ENCODE measurements at places on chromosomes 6 and 20. TPM values are rescaled to one million over a fixed set of nuclear protein-coding genes. Genes with fewer than 3 reads are reported as not detected.

Gene TAAR8
- total RNA-seq = not detected

DNA sequence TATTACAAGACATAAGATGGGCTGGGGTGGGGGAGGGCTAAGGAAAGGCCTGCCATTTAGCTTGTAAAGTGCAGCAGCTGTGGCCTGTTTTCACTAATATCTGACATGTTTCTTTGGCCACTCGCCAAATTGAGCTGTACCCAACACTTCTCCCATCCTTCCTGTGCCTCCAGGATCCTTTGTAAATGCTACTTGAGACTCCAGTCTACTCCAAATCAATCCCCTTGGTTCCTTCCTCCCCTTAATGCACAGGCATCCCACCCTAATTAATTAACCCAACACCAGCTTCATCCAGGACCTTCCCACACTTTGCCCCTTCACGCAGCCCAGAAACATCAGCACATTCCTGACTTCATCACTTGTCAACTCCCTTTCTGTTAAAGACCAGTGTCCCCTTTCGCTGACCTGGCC is 55.0 kb upstream of the TCF21 start:
- DNase-seq = no peak
- no peaks in the 10 kb centered on the region for H3K36me3 ChIP-seq

DNA sequence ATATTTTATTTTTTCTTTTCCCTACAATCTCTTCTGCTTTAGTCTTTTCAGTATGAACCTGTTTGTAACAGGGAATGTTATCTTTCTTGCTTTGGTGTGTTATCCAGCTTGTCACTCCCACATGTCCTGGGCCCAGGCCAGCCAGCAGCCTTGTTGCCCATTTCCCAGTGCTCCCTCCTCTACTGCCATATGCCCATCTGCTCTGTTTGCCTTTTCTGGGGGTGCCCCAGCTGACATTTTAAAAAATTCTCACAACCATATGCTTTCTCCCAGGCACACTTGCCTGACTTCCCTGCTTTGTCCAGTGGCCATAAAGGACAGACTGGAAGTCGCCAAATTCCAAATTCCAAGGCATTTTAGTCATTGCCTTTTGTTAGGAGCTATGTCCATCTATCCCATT is 23.6 kb upstream of the LMBRD1 start:
- no peaks in the 10 kb centered on the region for H3K36me3 ChIP-seq
- no peak overlapping the region for H3K4me3 ChIP-seq
- H3K27me3 ChIP-seq = no peaks in the 10 kb centered on the region
- H3K27ac ChIP-seq = no peak overlapping the region
- no peaks in the 10 kb centered on the region for H3K4me1 ChIP-seq
- no peak for DNase-seq

GRCh38 chr20:61370841-61371303 is 118.8 kb downstream of the CDH4 start:
- no peaks in the 10 kb centered on the region for H3K36me3 ChIP-seq
- no peak overlapping the region for H3K4me3 ChIP-seq
- peak; percentile 76 for DNase-seq
- no peak overlapping the region for H3K27ac ChIP-seq

- no peaks in the 10 kb centered on the region for H3K36me3 ChIP-seq
- H3K27me3 ChIP-seq = peaks cover 28% of the 10 kb centered on the region
- H3K4me3 ChIP-seq = peak overlapping the region; percentile 55
- peaks cover 3% of the 10 kb centered on the region for H3K4me1 ChIP-seq
Measured at GRCh38 chr20:652615-653109, 338 bp downstream of the SRXN1 start.

GRCh38 chr6:33142501-33143070 is 49.7 kb downstream of the COL11A2 start:
- H3K36me3 ChIP-seq = no peaks in the 10 kb centered on the region
- no peak overlapping the region for H3K27ac ChIP-seq
- no peaks in the 10 kb centered on the region for H3K27me3 ChIP-seq
- no peak for DNase-seq
- no peak overlapping the region for H3K4me3 ChIP-seq
